ENCODE measurements at places on chromosomes 3 and 15. TPM values are rescaled to one million over a fixed set of nuclear protein-coding genes. Genes with fewer than 3 reads are reported as not detected.

AADACL2 gene
- total RNA-seq: not detected

SLCO2A1 gene
- 0.22 TPM for total RNA-seq

SERPINI1 gene
- total RNA-seq: 3.0 TPM

SEMA3F gene
- total RNA-seq: 20.9 TPM

CIB2 gene
- total RNA-seq: 28.1 TPM

FOXL2 gene
- 4.2 TPM for total RNA-seq

TMC3 gene
- not detected for total RNA-seq

CFAP91 gene
- total RNA-seq: 0.24 TPM

FBXL2 gene
- 7.0 TPM for total RNA-seq

ACTC1 gene
- 0.22 TPM for total RNA-seq

IL5RA gene
- total RNA-seq: not detected

SI gene
- not detected for total RNA-seq

IGSF11 gene
- 4.6 TPM for total RNA-seq

CRYGS gene
- 0.40 TPM for total RNA-seq

SCAANT1 gene
- total RNA-seq: not detected

CCR1 gene
- not detected for total RNA-seq

CNOT10 gene
- 26.3 TPM for total RNA-seq

DNAJA4 gene
- total RNA-seq: 0.11 TPM

EPB42 gene
- total RNA-seq: not detected

TPRG1 gene
- 0.18 TPM for total RNA-seq

MITF gene
- 6.8 TPM for total RNA-seq

STRIT1 gene
- total RNA-seq: not detected

TMEM44 gene
- 11.3 TPM for total RNA-seq

ZIC1 gene
- 0.01 TPM for total RNA-seq

SPRED1 gene
- total RNA-seq: 8.0 TPM

All from A549 treated with AZD2906 at 1 μM for 4 hours (cell line).